ENCODE measurements at places on chromosomes 13 and 19.

GRCh38 chr19:32566246-32566830, 14.7 kb upstream of the PDCD5 start:
- DNase-seq, result peak; percentile 26

DNA sequence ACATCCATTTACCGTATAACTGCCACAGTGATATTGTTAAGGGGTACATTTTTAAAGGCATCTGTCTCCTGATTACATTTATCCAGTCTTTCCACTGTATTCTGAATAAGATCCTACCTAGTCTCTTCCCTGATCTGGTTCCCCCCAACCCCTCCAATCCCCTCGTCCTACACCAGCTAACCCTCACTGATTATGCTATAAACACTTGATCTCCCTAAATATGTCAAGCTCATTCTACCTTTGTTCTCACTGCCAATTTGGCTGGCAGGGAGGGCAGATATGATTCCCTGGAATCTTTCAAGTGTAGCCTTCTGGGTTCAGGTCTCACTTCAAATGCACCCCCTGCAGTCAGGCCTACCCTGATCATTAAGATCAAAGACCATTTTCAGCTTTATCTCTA, 1379.8 kb upstream of the MIR17HG start:
- DNase-seq, result no peak

DNA sequence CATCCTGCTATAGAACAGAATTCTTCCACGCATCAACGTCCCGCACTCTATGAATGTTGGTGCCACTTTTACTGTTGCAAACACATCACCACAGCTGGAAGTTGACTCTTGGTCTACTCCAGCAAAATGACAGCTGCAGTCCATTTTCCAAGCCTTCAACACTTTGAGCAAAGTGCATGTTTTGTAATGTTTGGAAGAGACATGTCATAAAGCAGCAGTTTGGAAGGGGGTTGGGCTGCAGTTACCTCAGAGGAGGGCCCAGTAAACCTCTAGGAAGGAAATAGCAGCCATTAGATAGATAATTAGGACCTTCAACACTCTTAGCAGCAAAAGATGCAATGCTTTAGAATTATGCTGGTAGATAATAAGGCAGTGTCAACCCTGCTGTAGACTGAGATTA, 323.6 kb downstream of the TDRD3 start:
- DNase-seq, result no peak

GRCh38 chr19:3499738-3500428, 591 bp downstream of the DOHH start:
- DNase-seq, result no peak

DNA sequence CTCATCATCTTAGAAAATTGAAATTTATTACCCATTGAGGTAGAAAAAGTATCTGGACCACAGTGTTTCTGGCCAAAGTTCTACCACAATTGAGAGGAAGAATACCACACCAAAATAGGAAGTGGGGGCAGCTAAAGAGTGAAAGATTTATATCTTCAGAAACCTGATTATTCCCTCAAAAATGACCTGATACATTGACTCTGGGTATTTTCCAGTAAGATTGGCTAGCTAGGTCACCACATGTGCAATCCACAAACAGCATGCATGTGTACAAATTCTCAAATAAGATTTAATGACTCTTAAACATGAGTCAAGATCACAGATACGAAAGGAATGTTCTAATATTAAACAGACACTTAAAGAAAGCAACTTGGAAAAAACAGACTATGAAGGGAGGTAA, 1516.2 kb upstream of the PCDH20 start:
- peak; percentile 72 for DNase-seq

DNA sequence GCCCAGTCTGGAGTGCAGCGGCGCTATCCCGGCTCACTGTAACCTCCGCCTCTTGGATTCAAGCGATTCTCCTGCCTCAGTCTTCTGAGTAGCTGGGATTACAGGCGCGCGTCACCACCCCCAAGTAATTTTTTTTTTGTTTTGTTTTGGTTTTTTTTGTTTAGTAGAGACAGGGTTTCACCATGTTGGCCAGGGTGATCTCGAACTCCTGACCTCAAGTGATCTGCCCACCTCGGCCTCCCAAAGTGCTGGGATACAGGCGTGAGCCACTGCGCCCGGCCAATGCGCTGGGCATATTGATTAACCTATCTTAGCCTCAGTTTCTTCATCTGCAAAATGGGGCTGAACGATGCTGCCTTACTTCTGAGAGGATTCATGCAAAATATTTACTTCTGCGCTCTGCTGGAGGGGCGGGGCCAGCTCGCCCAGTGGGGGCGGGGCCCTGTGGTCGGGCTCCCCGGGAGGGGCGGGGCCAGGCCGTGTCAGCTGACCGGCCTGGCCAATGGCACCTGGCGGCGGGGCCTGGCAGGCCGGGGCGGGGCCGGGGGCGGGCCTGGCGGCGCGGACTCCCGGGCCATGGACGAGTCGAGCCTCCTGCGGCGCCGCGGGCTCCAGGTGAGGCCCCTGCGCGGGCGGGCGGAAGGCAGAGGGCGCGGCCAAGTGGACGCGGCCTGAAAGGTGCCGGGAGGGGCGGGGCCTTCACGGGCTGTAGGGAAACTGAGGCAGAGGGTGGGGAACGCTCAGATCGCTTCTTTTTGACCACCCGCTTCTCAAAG, at the start of gene MAST3:
TSS of gene MAST3 (plus strand) at position 562 of the 776 bp plus-strand sequence. CDS start at position 577, 15 bp downstream.
- DNase-seq, result peak; percentile 74

- DNase-seq, result peak; percentile 59
These were observed 823 bp downstream of the TLE5 start for GRCh38 chr19:3061182-3062161.

GRCh38 chr13:28325022-28325421, 169.9 kb downstream of the FLT1 start:
- no peak for DNase-seq

DNA sequence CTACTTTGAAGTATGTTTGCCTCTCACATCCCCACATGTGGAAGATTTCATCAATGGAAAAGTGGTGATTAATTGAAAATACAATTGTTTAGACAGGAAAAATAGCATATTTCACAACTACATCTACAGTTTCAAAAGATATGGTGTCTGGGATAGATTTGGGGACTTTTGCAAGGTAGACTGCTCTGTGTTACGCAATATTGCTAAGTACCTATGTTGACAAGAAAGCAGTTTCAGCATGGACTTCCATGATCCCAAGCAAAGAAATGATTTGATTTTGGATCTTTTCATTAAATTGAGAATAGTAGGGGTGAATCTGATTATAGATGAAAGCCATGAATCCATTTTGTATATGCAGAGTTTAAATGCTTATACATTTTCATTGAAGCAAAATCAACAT, 10.5 kb downstream of the ZNF160 start:
- DNase-seq, result no peak

- no peak for DNase-seq
These were observed 654 bp downstream of the CEP89 start for GRCh38 chr19:32971012-32971595.

- peak; percentile 85 for DNase-seq
These were observed 9.6 kb downstream of the STARD13 start for GRCh38 chr13:33275916-33276315.

DNA sequence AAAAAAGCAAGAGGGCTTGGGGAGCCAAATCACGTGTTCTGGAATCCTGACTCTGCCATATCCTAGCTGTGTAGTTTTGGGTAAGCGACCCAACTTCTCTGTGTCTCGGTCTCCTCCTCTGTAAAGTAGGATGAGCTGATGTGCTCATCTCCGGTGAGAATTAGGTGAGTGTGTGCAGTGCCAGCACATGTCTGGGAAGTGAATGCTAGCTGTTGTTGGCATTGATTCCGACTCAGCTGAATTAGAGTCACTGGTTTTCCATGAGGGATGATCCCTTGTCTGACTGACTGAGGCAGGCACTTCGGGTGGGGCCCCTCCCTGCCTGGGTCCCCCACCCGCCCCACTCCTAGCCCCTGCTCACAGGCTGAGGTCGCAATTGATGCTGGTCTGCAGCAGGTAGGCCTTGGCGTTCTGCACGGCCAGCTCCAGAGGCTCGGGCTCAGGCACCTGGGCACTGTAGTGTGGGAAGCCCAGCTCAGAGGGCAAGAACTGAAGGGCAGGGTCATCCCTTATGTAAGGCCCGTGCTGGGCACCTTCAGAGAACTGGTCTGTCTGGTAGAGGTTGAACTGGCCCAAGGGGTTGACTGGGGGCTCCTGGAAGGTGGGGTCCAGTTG, 835 bp downstream of the RSPH6A start:
- DNase-seq, result no peak

DNA sequence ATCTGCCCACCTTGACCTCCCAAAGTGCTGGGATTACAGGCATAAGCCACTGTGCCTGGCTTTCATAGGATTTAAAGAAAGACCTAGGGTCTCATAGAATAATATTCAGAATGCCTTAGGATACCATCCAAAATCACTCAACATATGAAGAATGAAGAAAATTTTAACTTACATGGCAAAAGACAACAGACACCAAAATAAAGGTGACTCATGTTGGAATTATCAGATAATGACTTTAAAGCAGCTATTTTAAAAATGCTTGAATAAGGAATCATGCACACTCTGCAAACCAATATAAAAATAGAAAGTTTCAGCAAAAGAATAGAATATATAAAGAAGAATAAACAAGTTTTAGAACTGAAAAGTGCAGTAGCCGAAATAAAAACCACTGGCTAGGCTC, 29.3 kb downstream of the ZNF566 start:
- DNase-seq, result peak; percentile 40

DNA sequence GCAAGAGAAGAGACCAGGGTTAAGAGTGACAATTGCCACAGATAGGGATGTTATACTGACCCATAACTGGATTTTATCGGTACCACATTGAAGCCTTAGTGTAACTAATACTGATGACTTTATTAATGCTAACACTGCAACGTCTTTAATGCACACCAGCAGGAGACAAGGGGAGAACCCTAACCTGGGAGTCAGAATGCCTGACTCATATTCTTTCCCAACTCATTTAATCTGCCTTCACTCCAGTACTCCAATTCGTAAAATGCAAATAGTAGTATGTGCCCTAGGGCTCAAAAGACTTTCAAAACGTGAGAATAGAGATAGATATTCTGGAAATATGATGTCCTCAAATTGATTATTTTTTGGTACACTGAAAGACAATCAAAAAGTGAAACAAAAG, 62.4 kb downstream of the GPC6 start:
- DNase-seq, result no peak

GRCh38 chr13:73934215-73934641, 200.0 kb downstream of the KLF12 start:
- peak; percentile 16 for DNase-seq

GRCh38 chr19:19860756-19861390, 4.8 kb upstream of the ZNF253 start:
- no peak for DNase-seq

- DNase-seq, result peak; percentile 83
These were observed 23.5 kb upstream of the SLC15A1 start for GRCh38 chr13:98775844-98776598.

DNA sequence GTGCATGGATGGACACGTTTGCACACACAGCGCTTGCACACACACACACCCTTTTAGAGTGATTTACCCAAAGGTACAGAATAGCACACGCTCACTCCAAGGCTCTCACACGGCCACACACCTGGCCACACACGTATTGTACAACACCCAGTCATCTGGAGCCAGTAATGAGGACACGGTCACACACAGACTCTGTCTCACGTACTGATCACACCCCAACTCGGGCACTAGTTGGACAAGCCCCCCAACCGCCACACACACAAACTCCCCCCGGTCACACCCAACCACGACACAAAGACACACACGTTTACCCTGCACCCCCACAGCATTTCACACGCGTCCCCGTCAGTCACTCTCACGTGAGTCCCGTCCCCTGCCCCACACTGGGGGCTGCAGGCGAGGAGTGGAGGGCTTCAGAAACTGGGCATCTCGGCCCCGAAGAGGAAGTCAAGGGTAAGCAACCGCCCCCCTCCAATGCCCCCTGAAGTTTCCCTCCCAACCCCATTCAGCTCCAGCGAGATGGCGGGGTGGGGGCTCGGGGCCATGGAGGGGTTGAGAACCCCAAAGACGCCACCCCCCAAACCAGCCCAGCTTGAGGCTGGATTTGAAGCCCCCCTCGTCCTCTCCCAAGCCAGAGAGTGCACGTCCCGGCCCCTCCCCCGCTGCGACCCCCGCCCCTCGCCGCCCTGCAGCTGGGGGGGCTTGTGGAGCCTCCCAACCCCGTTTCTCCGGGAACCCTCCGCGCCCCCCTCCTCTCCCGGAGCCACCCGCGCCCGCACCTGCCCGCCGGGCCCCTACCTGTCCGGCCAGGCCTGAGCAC, 599 bp downstream of the OLFM2 start:
- DNase-seq, result no peak

- peak; percentile 65 for DNase-seq
These were observed 4.9 kb upstream of the ZC3H13 start for GRCh38 chr13:46057256-46058015.

DNA sequence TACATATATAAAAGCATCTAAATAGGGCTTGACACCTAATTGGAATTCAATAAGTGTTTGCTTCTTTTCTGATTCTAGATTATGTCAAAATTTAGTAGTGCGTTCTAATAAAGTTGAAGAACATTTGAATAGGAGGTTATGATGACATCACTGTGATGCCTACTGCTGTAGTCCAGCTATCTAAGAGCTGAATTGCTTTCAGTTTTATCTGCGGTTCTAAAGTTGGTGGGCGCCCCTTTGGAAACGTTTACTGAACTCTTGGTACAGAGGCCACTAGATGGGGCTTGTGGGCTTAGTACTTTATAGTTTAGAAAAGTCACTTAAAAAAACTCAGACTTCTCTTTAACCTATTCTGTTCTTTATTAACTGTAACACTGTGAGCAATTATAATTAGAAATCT, 776.9 kb downstream of the GPC5 start:
- DNase-seq, result peak; percentile 68

- DNase-seq, result peak; percentile 37
These were observed 3.8 kb downstream of the GRIK5 start for GRCh38 chr19:42066075-42066754.

DNA sequence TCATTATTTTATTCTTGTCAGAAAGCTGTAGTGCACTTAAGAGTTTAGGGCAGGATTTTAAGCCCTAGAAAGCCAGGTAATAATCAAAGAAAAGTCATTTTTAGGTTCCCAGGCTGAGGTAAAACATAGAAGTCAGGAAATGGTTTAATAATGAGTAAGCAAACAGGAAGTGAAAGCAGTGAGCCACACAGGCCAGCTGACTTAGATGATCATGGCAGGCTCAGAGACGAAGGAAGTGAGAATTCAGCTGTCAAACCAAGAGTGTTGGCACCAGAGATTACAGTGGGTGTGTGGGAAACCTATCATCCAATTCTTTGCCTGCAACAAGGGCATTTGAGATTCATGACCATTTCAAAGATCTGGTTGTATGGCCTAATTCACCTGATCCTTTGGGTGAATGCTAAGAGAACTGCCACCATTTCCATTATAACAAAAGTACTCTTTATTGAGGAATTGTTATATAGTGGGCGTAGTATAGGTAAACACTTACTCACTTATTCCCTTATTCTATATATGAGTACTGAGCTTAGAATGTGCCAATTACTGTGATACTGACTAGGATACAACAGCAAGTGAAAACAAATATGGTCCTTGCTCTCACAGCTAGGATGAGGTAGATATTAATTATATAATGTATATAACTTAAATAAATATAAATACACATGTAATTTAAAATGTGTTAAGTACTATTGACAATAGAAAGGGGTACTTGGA, 103.7 kb upstream of the EDNRB start:
- peak; percentile 59 for DNase-seq

DNA sequence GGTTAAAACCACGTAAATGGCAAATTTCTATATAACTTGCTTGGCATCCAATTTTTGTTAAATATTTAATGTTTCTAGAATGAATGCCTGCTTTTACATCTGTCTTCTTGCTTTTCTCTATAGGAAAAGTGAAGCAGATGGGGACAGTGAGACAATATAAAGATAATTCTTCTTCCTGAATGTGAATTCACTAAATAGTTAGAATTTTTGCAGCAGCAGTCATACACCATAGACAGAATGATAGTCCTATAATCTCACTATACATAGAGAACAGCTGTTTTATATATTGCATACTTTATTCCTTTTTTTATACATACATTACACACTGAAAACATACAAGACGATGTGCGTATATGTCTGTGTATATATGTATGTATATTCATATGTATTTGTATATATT, 1127.3 kb downstream of the PCDH9 start:
- DNase-seq, result peak; percentile 45

Measured in fibroblast of skin of right biceps (primary cell).